ENCODE measurements at places on chromosomes 6 and 20.
A peak's percentile ranks its signal among the peaks of the same experiment; 100 is the strongest.

DNA sequence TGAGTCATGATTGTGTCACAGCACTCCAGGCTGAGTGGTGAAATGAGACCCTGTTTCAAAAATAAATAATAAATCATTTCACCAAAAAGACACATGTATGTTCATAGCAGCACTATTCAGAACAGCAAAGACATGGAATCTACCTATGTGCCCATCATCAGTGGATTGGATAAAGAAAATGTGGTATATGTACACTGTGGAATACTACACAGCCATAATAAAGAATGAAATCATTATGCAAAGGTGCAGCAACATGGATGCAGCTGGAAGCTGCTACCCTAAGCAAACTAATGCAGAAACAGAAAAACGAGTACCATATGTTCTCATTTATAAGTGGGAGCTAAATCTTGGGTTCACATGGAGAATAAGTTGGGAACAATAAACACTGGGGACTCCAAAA, 33.1 kb downstream of the ZNF451 start:
- no peak for DNase-seq

DNA sequence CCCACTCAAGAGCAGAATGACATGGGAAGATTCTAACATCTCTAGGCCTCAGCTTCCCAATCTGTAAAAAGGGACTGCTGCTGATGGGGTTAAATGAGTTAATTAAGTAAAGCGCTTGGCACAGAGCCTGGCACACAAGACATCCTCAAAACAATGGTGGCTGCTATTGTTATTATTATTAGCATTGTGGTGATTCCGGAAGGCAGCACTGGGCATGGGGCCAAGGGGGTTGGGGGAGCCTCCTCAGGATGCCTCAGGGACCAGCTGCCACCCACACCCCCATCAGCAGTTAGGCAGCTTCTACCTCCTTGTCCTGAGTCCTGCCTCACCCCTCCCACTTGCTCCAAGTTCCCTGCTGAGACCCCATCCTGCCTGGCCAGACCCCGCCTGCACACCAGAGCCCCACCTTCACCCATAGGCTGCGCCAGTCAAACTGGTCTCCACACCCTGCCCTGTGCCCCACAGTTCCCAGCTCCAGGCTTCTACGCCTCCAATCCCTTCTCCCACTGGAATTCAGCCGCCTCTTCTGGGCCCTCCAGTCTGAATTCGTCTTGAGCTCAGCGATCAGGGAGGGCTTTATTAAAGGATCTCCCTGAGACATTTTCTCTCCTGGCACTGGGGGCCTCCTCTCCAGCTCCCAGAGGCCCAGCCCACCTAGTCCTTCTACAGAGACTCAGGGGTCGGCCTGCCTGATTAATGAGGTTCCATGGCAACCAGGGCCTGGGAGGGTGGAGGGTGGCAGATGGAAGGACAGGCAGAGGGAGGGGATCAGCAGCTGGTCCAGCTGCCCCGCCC, 1.5 kb downstream of the E2F1 start:
- DNase-seq = no peak

DNA sequence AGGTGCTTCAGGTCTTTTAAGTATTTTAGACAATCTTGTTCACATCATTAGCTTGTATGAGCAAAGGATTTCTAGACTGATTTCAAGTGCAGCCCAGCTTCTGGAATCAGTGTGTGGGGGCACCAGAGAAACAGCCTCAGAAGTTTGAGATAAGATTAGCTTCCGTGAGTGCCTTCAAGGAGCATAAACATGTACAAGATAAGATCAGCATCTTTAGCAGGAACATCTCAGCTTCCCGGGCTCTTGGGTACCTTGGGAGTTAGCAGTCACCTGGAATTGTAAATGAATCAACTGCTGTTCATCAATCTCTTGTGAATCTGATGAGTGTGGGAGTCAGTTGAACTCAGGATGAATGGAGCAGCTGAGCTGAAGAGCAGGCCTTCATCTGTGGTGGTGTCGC, 12.0 kb upstream of the CITED2 start:
- DNase-seq = no peak

DNA sequence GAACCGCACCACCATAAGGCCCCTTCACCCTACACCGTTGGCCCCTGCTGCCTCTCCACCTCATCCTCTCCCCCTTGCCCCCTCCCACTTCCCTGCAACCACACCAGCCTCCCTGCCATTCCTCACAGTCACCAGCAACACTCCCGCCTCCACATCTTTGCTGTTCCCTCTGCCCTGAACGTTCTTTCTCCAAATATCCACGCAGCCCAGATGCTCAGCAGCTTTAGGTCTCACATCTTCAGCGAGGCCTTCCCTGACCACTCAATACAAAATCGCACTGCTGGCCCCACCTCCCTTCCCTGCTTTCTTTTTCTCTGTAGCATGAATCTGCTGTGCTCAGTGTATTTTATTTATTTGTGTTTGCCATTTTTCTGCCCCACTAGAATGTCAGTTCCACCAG, 20.5 kb downstream of the ITPR3 start:
- no peak for DNase-seq

GRCh38 chr20:34232494-34233087, 8.6 kb upstream of the ASIP start:
- DNase-seq = no peak

DNA sequence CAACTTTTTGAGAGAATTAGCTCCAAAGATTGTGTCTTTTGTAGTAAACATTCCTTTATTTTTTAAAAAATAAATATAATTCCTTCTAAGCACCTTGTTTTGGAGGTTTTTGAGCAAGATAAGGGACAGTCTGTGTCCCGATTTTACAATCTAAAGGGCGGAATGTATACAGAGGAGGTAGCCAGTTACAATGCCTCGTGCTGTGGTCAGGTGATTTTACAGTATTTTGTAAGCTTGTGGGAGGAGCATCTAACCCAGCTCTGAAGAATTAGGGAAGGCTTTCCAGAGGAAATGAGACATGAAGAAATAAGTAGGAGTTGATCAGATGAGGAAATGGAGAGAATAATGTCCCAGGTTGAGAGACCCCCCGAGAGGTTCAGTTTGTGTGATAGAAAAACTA, 1.3 kb downstream of the HINT3 start:
- peak; percentile 37 for DNase-seq

DNA sequence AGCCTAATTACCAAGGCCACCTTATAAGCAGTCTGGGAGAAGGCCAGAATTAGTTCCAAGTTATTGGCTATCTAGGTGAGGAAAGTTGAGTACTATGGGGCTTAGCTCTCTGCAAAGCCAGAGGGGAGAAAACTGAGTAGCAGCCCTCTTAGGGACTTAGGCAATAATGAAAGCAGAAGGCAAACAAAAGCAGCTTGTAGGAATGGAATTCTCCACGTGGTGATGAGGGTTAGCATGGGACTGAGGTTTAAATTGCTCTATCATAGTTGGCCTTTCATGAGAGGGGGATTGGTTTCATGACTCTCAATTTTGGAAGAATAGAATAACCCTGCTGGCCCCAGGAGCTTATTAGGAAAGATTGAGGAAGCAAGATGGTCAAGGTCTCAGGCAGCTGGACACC, 7.0 kb upstream of the UBE2J1 start:
- DNase-seq = peak; percentile 32

- DNase-seq = no peak
Measured at GRCh38 chr6:151002491-151002935, 137.0 kb downstream of the MTHFD1L start.

GRCh38 chr6:116471531-116471930, 10.4 kb downstream of the CALHM6 start:
- DNase-seq = no peak

- no peak for DNase-seq
Measured at GRCh38 chr20:19423097-19423899, 210.9 kb downstream of the SLC24A3 start.

- DNase-seq = no peak
Measured at GRCh38 chr6:114277220-114277619, 65.6 kb downstream of the HS3ST5 start.

DNA sequence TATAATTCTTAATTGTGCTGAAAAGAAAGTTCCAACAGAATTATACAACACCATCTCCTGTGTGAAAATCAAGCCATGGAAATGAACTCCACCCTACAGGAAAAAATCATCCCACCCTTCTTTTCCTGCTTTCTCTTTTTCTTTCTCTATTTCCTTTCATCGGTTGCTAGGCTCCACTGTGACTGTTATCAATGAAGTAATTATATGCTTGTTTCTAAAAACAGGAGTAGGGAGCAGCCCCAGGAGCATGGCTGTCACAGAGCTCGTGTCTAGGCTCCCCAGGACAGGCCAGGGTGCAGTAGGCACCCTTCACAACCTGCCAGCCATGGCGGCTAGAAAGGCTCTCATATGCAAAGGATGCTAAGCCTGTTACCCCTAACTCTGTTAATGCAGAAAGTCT, 13.0 kb downstream of the MPC1 start:
- DNase-seq = no peak

DNA sequence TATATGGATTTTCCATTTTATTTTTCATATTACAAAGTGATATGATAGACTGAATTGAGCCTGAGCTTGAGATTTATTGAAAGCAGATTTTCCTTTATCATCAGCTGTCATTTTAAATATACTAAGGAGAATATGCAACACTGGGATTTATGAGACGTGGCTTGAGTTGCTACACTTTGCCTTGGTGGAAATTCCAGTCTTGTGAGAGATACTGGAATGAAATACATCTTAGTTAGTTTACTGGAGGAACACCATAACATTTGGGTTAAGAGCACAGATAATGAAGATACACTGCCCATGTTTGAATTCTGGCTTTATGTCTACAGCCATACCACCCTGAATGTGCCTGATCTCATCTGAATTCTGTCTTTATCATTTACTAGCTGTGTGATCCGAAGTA, 86.5 kb upstream of the IFNGR1 start:
- no peak for DNase-seq

- DNase-seq = no peak
Measured at GRCh38 chr6:100721256-100721655, 159.9 kb downstream of the ASCC3 start.

DNA sequence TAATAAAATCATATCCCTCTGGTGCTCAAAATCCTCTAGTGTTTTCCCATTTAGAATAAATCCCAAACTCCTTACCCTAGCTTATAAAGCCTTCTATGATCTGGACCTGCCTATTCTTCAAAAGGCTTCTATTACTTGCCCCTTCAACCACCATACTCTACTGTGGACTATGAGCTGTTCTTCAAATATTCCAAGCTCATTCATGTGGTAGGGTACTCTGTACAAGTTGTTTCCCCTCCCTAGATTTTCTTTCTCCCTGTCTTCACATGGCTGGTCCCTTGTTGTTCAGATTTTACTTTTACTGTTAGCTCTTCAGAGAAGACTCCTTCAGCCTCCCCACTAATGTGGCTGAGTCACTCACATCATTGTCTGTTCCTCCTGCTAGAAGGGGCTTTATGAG, 193.2 kb downstream of the OGFRL1 start:
- DNase-seq = peak; percentile 68

DNA sequence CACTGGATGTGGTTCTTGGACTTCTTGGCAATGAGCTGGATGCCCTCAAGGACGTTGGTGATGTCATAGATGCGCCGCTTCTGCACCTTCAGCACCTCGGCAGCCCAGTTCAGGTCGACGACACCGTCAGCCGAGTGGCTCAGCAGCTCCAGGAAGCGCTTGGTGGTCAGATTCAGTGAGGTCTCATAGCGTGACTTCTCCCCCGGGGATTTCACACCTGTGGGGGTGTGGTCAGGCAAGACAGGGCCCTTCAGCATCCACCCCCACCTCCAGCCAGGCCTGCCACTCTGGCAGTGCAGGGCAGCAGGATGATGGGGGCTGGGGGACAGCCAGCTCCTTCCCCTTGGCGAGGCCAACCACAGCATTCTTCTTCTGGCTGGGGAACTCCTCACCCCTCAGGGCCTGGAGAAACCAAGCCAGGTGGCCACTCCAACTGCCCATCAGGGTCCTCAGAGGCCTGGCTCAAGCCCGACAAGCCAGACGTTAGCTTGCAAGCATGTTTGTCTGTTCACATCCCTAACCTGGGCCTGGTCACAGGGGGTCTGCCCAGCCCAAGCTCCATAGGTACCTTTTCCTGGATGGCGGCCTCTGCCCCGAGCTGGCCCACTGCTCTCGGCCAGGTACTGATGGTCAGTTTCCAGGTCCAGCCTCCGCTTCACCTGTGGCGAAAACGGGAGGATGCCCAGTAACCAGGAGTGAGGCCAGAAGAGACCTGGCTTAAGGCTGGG, 5.7 kb upstream of the NECAB3 start:
- no peak for DNase-seq

DNA sequence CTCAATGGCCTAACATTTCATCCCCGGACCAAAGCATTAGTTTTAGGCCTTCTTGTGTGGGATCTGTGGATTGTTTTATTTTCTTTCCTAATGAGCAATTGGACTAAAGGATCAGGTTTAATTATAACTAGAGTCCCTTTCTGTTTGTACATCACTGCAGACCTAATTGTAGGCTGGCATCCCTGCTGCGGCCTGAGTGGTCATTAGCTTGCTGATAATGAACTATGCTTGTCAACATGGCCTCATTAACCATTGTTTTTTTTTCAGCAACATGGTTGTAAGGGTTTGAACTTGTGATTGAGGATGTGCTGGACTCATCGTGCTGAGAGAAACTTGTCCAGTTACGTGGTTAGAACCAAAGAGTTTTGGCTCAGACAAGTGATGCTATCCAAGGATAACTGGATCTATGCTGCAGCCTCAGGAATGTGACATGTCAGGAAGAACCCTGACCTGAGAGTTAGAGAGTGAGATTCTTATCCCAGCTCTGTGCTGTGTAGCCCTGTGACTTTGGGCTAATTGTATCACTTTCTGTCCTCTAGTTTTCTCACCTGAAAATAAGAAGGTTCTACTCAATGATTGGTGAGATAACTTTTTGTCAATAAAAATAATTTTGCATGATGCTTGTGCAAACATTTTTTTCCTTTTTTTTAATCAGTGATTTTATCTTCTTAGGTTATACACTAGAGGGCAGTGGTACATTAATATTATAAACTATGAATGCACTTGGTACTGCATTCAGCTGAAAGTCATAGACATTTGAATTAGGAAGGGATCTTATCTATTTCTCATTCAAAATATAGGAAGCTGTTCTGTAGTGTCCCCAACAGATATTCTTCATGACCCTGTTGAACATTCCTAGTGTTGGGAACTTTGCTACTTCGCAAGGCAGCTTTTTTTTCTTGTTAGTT, 140.9 kb downstream of the RNF144B start:
- DNase-seq = peak; percentile 15

DNA sequence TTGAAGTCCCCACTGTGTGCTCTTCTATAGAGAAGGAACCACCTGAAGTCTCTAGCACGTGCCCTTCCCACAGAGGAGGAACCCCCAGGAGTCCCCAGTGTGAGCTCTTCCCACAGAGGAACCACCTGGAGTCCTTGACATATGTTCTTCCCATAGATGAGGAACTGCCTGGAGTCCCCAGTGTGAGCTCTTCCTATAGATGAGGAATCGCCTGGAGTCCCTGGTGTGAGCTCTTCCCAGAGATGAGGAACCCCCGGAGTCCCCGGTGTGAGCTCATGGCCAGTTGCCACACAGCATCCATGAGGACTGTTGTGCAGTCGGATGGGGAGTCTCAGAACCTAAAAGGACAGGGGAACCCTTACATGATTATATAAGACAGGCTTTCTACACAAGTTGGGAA, 158.1 kb upstream of the THBS2 start:
- no peak for DNase-seq

- no peak for DNase-seq
Measured at GRCh38 chr20:49851231-49851705, 38.6 kb downstream of the SLC9A8 start.

All from astrocyte of the hippocampus (primary cell).